Cardiac muscle cell (in vitro differentiated cells and primary cell): ENCODE measurements at places on chromosomes 13 and 19. TPM values are rescaled to one million over a fixed set of nuclear protein-coding genes. Genes with fewer than 3 reads are reported as not detected.

DNA sequence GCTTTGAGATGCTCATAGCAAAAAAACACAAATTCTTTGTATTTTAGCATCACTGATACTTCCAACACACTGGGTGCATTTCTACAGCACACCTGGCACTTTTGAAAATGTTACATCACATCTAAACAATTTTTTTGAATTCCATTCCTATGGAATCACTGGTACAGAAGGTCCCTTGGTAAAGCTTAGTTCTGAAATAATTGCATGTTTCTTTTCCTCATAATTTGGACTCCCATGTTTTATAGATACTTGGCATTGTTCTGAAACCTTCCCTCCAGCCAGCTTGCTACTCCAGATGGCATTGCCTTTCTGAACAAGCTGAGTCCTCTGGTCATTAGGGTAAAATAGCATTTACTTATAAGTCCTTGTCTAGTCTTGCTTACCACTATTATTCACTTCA lies 481.3 kb upstream of the GPC6 start:
- no peak for DNase-seq

DOHH gene
- total RNA-seq: 16.2 and 19.4 TPM in 2 replicates

- no peak for DNase-seq
Measured at GRCh38 chr13:52137489-52137888, 8.6 kb upstream of the NEK5 start.

GRCh38 chr13:109724603-109725002 lies 61.8 kb downstream of the IRS2 start:
- no peak for DNase-seq

- peak; percentile 39 for DNase-seq
Measured at GRCh38 chr19:7333198-7334118, 15.3 kb upstream of the ARHGEF18 start.

- no peak for DNase-seq
Measured at GRCh38 chr13:39111145-39111544, 72.9 kb downstream of the NHLRC3 start.

ATP4A gene
- total RNA-seq: 0.74 TPM in 1 of 2 replicates, not detected in the other

TMEM272 gene
- total RNA-seq: 0.11 and 0.12 TPM in 2 replicates

GRCh38 chr19:45419396-45419795 lies 4.3 kb downstream of the ERCC1 start:
- no peak for DNase-seq

DNA sequence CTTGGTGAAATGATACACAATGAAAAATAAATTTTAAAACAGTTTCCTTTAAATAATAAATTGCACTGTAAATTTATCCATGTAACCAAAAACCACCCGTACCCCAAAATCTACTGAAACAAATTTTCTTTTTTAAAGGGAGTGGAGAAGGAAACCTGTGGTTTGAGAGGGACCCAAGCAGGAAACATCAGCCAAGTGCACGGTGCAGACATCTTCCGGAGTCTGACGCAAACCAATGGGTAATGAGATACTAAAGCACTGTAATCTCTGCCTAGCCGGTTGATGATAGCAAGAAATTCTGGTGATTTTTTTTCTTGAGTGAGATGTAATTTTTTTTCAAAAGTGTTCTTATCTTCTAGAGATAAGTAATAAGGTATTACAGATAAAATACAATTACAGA lies 115.4 kb downstream of the ABCC4 start:
- DNase-seq: peak; percentile 37

ZNF816 gene
- 11.7 TPM in 2 replicates for total RNA-seq

DNA sequence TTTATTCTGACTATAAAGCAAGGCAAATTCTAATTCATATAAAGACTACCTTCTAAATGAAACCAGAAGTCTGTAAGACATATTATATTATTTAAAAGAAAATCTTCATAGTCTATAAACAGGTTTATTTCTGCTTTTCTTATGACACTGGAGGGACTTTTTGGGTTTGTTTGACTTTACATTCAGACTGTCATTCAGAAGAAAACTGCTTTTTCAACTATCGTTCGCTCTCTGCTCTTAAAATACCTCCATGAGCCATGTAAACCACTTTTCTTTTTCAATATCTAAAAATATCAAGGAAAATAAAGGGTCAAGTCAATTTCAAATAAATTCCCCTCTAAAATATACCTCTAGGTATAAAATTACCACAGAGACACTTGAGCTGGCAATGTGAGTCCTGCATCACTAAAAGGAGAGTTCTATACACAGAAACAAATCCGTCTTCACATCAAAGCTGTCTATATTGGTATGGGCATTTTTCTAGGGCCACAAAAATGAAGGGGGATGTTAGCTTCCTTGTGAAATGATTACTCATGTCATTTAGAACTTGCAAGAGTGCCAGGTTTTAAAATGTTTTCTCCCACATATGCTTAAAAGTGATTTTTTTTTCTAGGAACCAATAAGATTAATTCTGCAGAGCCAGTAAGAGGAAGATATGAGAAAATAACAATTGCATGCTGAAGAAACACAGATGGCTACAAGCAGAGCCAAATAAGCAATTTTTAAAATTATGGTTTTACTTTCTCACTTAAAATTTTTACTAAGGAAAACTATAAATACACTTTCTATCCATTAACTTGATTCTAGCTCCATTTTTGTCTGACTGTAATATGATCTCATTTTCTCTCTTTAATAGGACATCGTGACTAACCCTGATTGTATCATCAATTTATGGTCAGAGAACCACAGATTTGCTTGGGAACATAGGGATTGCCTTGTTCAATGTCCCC lies 181.8 kb downstream of the TBC1D4 start:
- DNase-seq: peak; percentile 29

GRCh38 chr13:58254943-58255342 lies 623.4 kb downstream of the PCDH17 start:
- DNase-seq: no peak

CCL25 gene
- total RNA-seq: not detected in 2 replicates

DNA sequence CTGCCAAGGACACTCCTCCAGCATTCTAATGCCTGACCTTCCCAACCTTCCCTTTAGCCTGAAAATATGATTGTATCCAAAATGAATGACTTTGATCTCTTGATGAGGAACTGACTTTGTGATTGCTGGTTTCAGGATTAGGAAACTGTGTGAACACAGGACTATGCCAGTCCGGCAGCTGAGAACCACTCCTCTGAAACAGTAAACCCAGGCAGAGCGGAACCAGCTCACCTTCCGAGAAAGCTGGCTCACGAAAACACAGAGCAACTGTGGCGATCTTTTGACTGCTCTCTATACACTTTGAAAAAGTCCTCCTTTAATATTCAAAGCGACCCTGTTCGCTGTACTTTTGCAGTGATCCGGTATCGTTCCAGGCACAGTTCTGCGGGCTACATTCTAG lies 258.8 kb upstream of the IRS2 start:
- DNase-seq: no peak

ZNF568 gene
- total RNA-seq: 11.5 and 16.6 TPM in 2 replicates

GRCh38 chr13:48403151-48403631 lies 9.7 kb downstream of the LPAR6 start:
- DNase-seq: no peak

ZNF763 gene
- total RNA-seq: 4.2 and 4.6 TPM in 2 replicates

DNA sequence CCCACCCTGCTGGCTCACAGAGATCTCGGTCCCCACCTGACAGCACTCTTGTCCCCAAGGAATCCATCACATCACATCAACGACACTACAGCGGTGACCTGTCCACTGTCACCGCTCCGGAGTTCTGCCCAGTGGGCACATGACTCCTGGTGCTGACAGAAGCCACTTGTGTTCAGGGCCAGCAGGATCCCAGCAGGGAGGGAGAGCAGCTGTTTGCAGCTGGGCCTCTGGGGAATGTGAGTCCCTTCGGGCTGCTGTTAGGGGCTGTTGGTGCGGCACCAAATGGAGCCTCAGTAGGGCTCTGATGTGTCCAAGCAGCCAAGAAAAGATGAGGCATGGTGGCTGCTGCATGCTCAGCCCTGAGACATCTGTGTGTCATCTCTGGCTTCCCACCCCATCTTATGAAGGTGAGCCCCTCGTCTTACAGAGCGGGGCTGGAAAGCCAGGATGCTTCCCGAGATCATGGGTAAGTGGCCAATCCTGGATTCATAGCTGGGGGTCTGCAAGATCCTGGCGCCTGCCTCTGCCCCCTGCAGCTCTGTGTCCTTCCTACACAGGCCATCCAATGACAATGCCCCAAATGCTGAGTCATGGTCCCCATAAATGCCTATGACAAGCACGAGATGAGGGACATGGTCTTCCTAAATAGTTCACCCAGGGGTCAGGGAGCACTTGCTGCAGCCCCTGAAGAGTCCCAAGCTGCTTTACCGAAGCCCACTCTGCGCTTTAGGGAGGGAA lies 56.0 kb downstream of the F2RL3 start:
- DNase-seq: peak; percentile 90

GRCh38 chr13:42977219-42977659 lies 14.8 kb downstream of the EPSTI1 start:
- DNase-seq: no peak

FFAR1 gene
- total RNA-seq: not detected in 2 replicates

DNA sequence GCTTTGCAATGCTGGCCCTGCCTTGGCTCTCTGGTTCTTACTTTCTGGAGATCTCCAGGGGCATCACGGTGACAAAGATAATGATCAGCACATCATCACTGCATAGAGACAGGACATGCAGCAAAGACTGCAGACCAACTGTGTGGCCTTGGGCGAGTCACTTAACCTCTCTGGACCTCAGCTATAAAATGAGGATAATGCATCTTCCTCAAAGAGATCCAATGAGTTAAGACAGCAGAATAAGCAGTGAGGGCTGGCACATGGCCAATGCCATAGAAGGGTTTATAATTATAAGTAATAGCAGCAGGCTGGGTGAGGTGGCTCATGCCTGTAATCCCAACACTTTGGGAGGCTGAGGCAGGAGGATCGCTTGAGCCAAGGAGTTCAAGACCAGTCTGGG lies 2.4 kb downstream of the MAG start:
- no peak for DNase-seq

GRCh38 chr19:6423499-6424194 lies 964 bp downstream of the KHSRP start:
- peak; percentile 57 for DNase-seq

AKAP11 gene
- 10.1 and 15.3 TPM in 2 replicates for total RNA-seq
